Activated T-helper 1 cell treated with anti-CD3 and anti-CD28 coated beads, Interleukin-2, amount 50 U/mL, for 16 hours (primary cell): ENCODE measurements at places on chromosomes 4 and X.
A peak's percentile ranks its signal among the peaks of the same experiment; 100 is the strongest.

DNA sequence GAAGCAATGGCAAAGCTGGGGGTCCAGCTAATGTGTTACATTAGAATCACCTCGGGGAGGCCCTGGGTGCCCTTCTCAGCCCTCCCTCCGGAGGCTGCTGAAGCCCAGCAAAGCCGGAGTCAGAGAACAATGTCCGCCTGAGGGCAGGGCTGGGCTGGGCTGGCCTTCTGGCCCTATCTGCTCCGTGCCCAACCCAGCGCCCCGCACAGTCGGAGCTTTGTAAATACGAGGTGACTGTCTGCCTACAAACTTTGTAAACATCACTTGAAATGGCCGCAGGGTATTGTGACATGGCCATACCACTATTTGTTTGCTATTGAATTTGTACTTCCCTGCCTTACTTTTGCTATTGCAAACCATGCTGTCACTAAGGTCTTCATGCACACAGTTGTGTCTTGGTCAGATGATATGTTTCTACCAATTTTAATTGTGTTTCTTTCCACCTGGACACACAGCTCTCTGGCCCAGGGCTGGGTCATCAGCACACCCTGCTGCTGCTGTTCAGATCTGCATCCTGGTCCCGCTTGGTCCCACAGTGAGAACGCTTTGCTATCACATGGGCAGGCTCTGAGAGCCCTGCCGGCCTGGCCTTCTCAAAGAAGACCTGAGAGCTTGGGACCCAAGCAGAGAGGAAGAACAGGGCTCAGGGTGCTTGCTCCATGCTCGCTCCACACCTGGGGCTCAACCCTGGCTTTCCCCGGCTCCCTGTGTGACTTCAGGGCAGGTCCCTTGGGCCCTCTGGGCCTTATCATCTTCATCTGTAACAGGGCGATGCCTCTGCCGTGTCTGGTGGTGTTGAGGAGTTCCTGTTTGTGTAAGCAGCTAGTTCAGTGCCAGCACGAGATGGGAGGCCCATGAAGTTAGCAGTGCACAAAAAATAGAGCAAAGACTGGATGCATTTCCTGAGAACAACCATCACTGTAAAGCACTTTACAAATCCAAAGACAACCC is 2.3 kb downstream of the S100P start:
- peak; percentile 54 for DNase-seq

- DNase-seq, result no peak
Measured at GRCh38 chr4:110543577-110543976, 67.6 kb downstream of the ENPEP start.

DNA sequence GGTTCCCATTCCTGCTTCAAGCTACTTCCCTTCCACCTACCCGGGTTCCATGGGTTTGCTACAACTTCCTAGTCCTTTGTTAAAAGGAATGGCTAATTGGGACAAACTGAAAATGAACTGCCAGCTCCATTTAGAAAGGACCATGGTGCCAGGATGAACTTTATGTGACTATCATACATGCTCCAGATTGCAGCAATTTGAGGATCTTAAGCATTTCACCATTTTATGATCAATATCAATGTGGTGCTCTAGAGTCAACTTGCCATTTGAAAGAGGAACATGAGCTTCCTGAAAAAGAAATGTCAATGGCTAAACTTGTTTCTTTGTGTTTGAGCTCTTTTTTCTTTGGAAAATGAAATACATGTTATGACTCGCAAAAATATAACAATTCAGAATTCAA is 92.7 kb upstream of the IL15 start:
- DNase-seq, result no peak

DNA sequence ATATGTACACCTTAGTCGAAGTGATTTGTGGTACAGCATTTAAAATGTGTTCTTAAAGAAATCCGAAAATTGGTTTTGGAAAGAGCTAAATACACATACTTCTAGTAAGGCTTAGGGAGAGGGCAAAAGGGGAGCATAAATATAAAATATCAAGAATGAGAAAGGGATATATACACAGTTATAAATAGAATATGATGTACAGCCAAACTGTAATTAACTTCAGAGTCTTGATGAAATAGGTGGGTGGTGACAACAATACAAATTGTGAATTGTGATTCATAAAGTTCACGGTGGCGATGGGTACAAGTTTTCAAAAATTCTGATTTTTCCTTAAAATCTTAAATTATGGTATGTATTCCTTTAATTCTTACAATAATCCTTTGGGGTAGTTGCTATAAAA is 62.2 kb downstream of the KDM6A start:
- no peak for DNase-seq

- no peak for DNase-seq
Measured at GRCh38 chr4:150904671-150905070, 110.4 kb downstream of the LRBA start.

DNA sequence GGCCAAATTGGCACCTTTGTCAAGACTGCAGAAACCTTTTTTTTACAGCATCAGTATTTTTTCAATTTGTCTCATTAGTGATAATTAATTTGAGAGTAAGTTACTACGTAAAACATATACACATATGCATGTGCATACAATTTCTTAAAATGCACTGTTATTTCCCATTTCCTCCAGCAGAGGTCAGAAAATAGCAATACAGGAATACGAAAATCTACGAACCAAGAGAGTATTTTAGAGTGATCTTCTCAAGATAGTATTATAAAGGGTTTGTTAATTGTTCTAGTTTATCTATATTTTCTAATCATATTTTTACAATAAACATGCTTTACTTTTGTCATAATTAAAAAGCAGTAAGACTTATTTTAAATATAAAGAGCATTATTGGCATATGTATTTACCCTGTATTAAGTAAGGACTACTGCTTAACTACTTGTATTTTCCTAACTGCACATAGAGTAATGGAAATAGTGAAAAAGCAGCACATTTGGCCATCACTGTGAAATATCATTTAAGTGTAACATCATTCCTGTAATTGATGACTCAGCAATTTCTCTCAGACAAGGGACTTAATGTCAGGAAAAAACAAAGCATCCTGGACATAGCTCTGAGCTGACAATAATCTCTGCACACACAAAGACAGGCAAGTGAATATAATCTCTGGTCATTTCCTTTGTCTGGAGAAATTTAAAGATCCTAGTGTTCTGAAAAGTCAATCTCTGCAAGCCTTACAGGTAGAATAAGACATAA is 45.6 kb downstream of the MAOB start:
- no peak for DNase-seq

GRCh38 chrX:103539695-103540094 is 20.4 kb upstream of the RAB40A start:
- no peak for DNase-seq

- DNase-seq, result no peak
Measured at GRCh38 chrX:126338916-126339315, 172.8 kb upstream of the DCAF12L2 start.

- no peak for DNase-seq
Measured at GRCh38 chrX:18885328-18886004, 98.4 kb downstream of the PHKA2 start.

GRCh38 chrX:70089604-70090297 is 27.5 kb downstream of the OTUD6A start:
- no peak for DNase-seq
